ENCODE measurements at places on chromosomes 6 and 20.

DNA sequence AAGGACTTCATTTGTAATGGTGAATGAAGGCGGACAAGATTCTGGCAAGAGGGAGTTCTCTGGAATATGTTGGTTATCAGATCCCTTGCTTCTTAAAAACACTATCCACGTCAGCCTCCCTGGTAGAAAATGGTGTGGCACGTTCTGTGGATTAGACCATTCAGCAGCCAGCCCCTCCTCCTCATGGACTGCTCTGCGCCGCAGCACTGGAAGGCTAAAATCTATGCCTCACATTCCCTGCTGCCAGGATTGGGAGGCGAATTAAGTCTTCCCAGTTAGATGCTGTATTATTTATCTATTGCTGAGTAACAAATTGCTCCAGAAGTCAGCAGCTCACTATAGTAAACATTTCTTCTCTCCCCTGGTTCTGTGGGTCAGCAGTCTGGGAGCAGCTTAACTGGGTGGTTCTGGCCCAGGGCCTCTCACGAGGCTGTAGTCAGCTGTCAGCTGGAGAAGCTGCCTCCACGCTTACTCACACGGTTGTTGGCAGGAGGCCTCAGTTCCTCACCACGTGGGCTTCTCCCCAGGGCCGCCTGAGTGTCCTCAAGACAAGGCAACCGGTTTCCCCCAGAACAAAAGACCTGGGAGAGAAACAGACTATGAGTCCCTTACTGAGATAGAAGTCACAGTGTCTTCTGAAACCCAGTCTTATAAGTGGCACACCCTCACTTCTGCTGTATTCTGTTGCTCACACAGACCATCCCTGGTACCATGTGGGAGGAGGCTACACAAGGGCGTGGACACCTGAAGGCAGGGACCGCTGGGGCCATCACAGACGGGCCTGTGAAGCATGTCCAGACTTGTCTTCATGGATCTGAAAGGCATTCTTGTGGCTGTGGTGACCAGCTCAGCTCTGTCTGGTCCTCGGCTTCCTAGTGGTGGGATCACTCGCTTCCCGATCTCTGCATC lies 101.0 kb downstream of the NRN1 start:
- DNase-seq, result no peak

DNA sequence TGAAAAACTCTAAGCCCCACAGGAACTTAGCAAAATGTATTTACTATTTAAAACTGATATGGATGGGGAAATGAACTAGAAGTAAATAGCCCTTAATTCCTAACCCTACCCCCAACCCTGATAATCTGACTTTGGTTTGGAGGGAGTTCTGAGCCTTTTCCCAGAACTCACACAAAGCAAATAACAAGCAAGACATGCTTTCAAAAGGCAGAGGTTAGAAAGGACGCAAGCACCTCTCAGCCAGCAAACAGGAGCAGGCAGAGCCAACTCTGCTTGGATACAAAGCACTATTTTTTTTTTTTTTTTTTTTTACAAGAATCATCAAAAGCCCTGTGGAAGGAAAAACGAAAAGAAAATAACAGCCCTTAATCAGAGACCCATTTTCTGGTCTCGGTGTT lies 58.7 kb downstream of the SLC22A23 start:
- DNase-seq, result no peak

- no peak for DNase-seq
Observed at GRCh38 chr6:137815692-137816091, 51.4 kb upstream of the TNFAIP3 start.

- no peak for DNase-seq
Observed at GRCh38 chr6:95249175-95249574, 328.2 kb upstream of the MANEA start.

GRCh38 chr6:41723530-41724227 lies 11.7 kb downstream of the TFEB start:
- DNase-seq, result no peak

GRCh38 chr20:47303736-47304135 lies 52.8 kb downstream of the ZMYND8 start:
- DNase-seq, result no peak

- no peak for DNase-seq
Observed at GRCh38 chr6:134849920-134850447, 99.9 kb downstream of the ALDH8A1 start.

GRCh38 chr20:10985536-10985935 lies 311.7 kb upstream of the JAG1 start:
- no peak for DNase-seq

DNA sequence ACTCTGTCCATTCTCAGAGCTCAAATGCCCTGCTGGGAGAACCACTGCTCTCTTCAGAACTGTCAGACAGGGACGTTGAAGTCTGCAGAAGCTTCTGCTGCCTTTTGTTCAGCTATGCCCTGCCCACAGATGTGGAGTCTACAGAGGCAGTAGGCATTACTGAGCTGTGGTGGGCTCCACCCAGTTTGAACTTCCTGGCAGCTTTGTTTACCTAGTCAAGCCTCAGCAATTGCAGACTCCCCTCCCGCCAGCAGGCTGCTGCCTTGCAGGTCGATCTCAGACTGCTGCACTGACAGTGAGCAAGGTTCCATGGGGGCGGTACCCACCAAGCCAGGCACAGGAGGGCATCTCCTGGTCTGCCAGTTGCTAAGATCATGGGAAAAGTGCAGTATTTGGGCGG lies 21.8 kb upstream of the UFL1 start:
- no peak for DNase-seq

GRCh38 chr6:131900231-131900630 lies 50.9 kb downstream of the CCN2 start:
- DNase-seq, result no peak
